NCI-H2029 (cell line): ENCODE measurements at places on chromosomes 1 and 21.

GRCh38 chr1:225987491-225988316 lies 11.4 kb downstream of the SDE2 start:
- peak; percentile 25 for DNase-seq

- DNase-seq, result no peak
Measured at GRCh38 chr1:21341022-21341421, 50.8 kb upstream of the ECE1 start.

DNA sequence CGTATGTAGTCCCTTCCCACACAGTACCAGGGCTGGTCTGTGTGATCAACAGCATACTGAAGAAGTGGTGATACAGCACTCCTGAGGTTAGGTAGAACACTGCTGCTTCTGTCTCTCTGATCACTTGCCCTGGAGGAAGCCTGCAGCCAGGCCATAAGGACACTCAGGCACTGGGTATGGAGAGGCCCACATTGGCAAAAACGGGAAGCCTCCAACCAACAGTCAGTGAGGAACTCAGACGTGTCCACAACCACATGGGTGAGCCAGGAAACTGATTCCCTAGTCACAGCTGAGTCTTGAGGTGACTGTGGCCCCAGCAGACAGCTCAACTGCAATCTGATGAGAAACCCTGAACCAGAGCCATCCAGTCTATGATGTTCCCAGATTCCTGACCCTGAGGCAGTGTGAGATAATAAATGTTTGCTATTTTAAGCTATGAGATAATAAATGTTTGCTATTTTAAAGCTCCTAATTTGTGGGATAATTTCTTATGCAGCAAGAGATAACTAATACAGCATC lies 62.5 kb downstream of the COQ8A start:
- no peak for DNase-seq

DNA sequence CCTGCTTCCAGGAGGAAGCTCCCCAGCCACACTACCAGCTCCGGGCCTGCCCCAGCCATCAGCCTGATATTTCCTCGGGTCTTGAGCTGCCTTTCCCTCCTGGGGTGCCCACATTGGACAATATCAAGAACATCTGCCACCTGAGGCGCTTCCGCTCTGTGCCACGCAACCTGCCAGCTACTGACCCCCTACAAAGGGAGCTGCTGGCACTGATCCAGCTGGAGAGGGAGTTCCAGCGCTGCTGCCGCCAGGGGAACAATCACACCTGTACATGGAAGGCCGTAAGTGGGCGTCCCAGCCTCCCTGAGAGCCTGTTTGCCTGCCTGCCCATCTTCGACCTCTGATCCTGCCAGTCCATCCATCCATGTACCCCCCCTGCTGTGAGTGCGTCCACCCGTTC lies 3.6 kb downstream of the ECM1 start:
- no peak for DNase-seq

DNA sequence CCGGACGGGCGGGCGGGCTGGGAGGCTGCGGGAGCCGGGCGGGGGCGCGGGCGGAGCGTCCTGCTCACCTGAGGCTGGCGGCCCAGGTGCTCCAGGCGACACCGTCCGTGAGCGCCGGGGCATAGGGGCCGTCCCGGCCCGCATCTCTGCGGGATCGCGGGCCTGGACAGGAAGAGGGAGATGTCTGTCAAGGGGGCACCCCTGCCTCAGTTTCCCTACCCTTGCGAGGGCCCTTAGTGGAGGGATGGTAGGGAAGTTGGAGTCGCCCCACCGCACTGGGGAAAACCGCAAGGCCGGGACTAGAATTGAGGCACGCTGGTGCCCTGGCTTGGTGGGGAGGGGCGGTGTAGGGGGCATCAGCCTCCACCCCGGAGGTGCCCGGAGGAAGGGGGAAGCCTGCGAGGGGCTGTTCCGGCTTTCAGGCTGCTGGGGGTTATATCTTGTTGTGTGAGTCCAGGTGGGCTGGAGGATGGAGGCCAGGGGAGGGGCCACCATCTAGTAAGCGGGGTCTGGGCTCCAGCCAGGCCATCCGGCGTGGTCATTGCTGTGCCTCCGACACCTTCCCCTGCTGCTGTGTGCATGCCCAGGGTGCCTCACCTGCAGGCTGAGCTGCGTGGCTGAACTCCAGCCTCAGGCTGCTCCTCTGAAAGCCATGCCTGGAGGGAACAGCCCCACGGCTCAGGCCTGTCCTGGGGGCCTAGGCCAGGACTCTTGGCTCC lies 580 bp downstream of the VWA1 start:
- no peak for DNase-seq

- no peak for DNase-seq
Measured at GRCh38 chr1:171140956-171141687, 44.0 kb upstream of the FMO2 start.

DNA sequence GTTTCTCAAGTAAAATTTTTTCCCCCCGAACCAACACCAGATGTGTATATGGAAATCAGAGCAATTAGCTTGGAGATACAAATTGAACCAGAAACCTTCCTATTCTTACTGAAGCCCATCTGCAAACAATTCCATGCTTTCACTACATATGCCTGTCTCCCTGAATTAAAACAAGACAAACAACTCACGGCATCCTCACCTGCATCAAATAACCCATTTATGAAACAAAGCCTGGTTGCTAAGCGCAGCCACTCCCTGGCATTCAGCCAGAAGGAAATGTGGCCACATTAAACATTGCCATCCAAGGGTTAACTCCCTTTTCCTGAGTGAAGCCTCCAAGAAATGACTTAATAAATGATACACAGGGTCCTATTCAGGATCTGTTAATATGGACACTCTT lies 55.3 kb downstream of the APP start:
- DNase-seq, result peak; percentile 96
